Prostate gland (tissue), 2 donors: ENCODE measurements at places on chromosomes 4 and X. TPM values are rescaled to one million over a fixed set of nuclear protein-coding genes. Genes with fewer than 3 reads are reported as not detected.

DNA sequence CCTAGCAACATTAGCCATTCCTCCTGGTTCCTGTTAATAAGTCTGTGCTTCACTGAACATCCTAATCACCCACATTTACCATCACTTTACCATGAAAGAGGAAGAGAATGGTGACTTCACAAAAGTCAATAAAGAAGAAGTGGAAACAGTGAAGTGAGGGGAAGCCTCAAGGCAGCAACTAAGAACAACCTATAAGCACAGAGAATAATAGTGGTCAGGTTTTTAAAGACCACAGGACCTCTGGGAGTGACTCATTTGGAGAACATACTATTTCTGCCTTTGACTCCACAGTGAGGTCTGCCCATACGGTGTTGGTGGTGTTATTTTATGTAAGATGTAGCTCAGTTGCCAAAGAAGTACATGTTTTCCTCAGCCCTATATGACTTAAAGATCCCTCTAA, 86.0 kb upstream of the TET2 start:
- H3K36me3 ChIP-seq: no peaks in the 10 kb centered on the region
- H3K4me1 ChIP-seq: no peaks in the 10 kb centered on the region
- no peak overlapping the region for H3K27ac ChIP-seq
- no peak for DNase-seq
- H3K27me3 ChIP-seq: no peaks in the 10 kb centered on the region
- no peak overlapping the region for H3K4me3 ChIP-seq

DNA sequence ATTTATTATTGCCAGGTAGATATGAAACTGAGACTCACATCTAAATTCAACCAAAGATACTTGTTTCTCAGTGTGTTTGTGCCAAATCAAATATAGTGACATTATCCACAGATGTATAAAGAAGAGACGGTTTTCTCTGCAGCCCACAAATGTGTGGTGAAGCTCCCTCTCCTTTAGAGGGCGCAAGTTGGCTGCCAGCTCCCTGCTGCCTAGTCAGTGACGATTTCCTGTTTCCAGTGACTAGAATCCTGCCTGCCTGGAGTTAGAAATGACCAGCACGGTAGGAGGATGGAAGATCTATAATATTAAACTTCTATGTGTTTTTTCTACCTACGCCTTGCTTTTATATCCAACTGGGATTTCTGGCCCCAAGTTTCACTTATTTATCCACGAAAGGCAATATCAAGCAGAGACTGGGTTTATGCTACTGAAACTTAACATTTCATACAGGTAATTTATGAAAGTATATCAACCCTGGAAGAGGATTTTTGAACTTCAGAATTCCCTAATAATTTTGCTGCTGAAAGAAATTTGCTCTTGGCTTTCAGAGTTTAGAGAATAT, 1793.7 kb upstream of the TENM3 start:
- H3K4me3 ChIP-seq: no peak overlapping the region
- no peak for DNase-seq
- no peaks in the 10 kb centered on the region for H3K4me1 ChIP-seq

GRCh38 chr4:2049811-2050210, 9.3 kb upstream of the NAT8L start:
- DNase-seq: no peak
- H3K27me3 ChIP-seq: peaks cover 13% of the 10 kb centered on the region
- no peak overlapping the region for H3K4me3 ChIP-seq
- no peaks in the 10 kb centered on the region for H3K36me3 ChIP-seq

The HOPX gene
- total RNA-seq: 12.2 TPM
